ENCODE measurements at places on chromosomes 4 and X. TPM values are rescaled to one million over a fixed set of nuclear protein-coding genes. Genes with fewer than 3 reads are reported as not detected.
A peak's percentile ranks its signal among the peaks of the same experiment; 100 is the strongest.

DNA sequence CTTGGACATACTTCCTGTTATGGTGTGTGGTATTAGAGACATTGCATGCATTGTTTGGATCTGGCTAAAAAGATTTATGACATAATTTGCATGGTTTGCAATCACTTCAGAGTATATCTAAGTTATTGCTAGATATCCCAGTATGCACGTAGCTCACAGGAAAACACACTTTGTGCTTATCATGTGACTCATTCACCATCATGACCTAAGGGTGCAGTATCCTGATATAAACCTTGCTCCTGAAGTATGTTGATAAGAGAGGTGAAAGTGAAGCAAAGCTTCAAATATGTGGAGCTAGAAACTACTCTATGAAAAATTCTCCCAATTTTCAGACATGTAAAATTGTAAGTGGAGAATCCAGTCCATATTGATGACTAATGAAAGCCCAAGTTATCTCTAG, 46.9 kb upstream of the GRXCR1 start:
- no peak for DNase-seq

DNA sequence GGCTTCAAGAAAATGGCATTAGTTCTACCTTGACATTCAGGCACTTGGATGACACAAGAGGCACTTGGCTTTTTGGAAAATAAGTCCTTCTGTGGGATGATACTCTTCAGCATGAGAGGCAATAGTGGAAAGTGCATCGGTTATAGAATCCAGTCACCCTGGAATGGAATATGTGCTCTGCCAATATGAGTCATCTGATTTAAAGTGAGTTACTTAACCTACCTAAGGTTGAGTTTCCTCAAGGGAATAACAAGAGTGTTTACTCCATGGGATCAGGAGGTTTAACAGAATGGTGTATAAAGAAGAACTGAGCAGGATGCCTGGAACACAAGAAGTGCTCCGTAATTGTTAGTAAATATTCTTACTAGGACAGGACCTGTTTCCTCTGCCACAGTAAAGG, 10.7 kb downstream of the SLC39A8 start:
- DNase-seq = no peak

DNA sequence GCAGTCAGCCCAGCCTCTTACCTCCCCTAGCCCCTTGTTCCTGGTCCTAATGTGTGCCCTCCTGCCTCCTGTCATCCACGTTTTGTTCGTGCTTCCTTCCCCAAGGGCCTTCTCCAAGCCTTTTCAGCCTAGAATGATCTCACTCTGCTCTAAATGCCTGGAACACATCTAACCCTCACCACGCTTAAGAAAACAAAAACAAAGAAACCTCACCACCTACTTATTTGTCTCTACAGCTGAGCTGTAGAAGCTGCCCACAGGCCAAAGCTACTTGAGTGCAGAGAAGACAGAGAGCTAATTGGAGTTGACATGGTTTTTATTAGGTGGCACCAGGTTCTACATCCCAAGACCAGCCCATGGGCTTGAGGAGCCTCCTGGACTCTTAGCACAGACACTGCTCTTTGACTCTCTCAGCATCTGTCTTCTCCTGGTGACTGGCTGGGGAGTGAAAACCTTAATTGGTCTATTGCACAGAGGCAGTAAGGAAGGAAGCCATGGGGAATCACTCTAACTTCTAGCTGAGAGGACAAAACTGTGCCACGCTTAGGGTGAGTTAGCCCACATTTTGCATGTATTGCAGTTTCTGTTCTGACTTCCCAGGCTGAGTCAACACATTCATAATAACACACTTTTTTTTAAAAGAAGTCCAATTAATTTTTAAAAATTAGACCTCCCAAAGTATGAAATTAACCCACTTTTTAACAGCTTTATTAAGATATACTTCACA, 52.3 kb upstream of the PDK3 start:
- DNase-seq = no peak

GRCh38 chrX:13419918-13420317, 100.1 kb upstream of the ATXN3L start:
- DNase-seq = no peak

DNA sequence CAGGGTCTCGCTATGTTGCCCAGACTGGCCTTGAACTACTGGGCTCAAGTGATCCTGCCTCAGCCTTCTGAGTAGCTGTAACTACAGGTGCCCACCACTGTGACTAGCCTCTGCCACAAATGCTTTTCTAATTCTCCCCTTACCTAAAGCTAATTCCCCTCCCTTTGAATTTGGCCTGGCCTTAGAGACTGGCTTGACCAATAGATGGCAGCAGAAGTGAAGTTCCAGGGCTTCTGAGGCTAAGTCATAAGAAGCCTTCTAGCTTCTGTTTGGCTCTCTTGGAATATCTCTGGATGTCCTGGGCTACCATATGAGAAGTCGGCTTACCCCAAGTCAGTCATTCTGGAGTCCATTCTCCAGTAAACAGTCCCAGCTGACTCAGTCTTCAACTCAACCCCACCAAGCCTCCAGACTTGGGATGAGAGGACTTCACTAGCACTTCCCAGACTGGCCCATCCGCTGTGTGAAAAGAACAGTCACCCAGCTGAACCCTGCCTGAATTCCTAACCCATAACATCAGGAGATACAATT, 61.0 kb downstream of the HPRT1 start:
- no peak for DNase-seq

GRCh38 chr4:236028-236427, 69.2 kb downstream of the ZNF732 start:
- no peak for DNase-seq

- DNase-seq = peak; percentile 59
Observed at GRCh38 chr4:124629681-124630080, 82.9 kb downstream of the ANKRD50 start.

DNA sequence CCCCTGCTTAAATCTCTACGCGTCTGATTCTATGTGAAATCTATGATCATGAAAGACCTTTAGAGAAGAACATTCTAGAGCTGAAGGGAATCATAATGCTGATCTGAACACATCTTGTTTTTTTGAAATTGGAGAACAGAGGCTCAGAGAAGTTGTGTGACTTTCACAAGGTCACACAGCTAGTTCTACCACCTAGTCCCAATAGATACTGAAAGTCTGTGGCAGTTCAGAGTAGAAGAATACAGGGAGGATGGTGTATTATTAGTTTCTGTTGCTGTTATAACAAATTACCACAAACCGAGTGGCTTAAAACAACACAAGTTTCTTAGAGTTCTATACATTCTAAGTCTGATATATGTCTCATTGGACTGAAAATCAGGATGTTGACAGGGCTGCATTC, 14.5 kb downstream of the CYP2U1 start:
- no peak for DNase-seq

- peak; percentile 83 for DNase-seq
Observed at GRCh38 chr4:127623797-127624083, 9.0 kb upstream of the INTU start.

- no peak for DNase-seq
Observed at GRCh38 chrX:110992611-110993010, 103.4 kb upstream of the PAK3 start.

GRCh38 chrX:47637546-47638195, 7.9 kb upstream of the CFP start:
- DNase-seq = no peak

DNA sequence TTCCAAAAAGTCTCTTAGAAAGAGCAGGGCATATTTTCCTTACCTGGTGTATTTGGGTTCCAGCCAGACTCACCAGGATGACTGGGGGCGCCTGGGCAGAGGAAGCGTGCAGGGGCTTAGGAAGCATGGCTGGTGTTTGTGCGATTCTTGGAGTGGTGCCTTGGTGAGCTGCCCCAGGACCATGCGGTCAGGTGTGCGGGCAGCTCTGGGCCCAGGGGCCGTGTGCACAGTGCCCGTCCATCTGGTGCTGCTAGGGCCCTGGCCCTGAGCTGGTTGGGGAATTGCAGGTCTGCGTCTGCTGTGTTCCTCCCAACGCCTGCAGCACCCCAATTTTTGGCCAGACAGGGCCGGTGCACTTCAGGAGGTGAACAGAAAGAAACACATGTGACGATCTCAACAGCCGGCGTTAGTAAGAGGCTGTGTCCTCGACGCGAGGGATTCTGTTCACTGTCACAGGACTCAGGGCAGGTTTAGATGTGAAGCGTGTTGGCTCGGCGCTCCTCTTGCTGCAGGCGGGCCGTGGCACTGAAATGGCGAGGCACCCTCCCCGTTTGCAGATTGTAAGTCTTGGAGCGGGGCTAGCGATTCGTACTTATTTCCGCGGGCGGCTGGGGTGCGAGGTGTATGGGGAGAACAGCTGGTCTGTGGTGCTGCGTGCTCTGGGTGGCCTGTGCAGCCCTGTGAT, 15.2 kb downstream of the RGS12 start:
- DNase-seq = no peak

GRCh38 chr4:66252291-66252690, 582.0 kb upstream of the EPHA5 start:
- no peak for DNase-seq

DNA sequence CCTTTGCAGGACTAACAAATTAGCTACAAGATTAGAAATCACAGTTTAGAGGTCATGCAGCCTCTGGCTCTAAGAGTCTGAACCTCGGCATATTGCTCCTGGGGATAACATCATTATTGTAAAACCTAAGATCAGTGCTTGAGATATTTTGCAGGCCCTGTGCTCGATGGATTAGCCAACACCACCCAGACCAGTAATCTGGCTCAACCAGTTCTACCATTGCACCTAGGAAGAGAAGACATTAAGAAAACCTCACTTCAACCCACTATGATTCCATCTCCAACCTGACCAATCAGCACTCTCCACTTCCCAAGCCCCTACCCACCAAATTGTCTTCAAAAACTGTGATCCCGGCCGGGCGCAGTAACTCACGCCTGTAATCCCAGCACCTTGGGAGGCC, 43.6 kb downstream of the WFS1 start:
- no peak for DNase-seq

GRCh38 chr4:135598151-135598550, 1396.6 kb upstream of the PABPC4L start:
- no peak for DNase-seq

DNA sequence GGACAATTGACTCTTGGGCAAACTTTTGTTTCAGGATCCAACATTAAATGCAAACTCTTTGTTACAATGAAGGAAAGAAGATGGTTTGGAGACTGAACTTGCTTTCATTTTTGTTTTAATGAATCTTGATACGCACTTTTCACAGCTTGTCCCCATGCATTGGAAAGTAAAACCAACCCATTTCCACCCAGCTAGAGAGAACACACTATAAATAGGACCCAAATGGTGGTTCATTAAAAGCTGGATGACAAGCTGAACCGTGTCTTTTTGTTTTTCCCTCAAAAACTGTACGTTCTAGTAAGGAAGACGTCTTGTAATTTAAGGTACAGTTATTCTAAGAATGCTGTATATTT, 95.3 kb upstream of the EGFL6 start:
- DNase-seq = no peak

- DNase-seq = no peak
Observed at GRCh38 chr4:119598521-119598920, 30.1 kb downstream of the PDE5A start.

- DNase-seq = no peak
Observed at GRCh38 chr4:8312976-8313375, 43.4 kb downstream of the HTRA3 start.

- no peak for DNase-seq
Observed at GRCh38 chrX:107834275-107835201, 8.9 kb downstream of the MID2 start.

- peak; percentile 28 for DNase-seq
Observed at GRCh38 chr4:143025081-143025704, 159.5 kb upstream of the USP38 start.

DNA sequence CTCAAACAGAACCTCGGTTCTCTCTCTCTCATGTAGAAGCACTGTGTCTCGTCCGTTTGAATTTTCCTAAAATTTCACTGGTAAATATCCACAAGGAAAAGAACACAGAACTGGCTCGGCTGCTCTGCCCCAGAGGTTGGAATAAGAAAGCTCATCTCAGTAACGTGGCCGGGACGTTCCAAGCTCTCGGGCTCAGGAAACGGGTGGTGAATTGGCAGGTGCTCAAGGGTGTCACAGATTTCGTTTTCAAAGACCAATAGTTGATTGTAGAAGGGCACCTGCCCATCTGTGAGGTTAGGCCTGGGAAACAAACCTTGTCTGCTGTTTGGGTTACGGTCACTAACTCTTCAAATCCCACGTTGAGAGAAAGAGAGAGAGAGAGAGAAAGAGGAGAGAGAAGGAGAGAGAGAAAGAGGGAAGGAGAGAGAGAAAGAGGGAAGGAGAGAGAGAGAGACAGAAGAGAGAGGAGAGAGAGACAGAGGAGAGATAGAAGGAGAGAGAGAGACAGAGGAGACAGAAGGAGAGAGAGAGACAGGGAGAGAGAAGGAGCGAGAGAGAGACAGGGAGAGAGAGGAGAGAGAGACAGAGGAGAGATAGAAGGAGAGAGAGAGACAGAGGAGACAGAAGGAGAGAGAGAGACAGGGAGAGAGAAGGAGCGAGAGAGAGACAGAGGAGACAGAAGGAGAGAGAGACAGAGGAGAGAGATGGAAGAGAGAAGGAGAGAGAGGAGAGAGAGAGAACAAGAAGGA, 106.6 kb downstream of the CRLF2 start:
- DNase-seq = no peak

- no peak for DNase-seq
Observed at GRCh38 chr4:35464964-35465528, 779.3 kb downstream of the ARAP2 start.

- no peak for DNase-seq
Observed at GRCh38 chrX:25536307-25536970, 520.7 kb upstream of the ARX start.

DNA sequence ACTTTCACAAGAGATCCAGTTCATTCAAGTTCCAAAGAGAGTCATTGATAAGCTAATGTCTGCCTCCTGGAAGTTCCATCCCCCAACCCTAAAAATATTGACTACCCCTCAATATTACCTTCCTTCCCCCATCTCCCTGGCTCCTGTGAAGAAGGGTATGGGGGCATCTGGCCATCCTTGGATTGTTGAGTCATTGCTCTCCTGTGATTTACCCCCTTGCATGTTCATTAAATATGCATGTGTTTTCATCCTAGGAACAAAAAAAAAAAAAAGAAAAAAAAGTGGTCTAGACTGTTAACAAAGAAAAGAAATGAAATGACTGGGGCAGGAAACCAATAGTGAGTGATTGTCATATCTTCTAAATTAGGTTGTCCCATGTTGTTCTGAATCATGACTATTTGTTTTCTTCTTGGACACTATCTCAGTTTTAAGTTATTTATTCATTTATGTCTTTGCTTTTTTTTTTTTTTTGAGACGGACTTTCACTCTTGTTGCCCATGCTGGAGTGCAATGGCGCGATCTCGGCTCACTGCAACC, 51.9 kb upstream of the HUWE1 start:
- no peak for DNase-seq

NPFFR2 gene
- total RNA-seq = 2.9 TPM

PDGFC gene
- total RNA-seq = 22.3 TPM

PI4K2B gene
- 10.5 TPM for total RNA-seq

TCEAL9 gene
- total RNA-seq = 63.8 TPM

UGT2B15 gene
- total RNA-seq = not detected

MAGEA4 gene
- total RNA-seq = not detected

Data from spinal cord (tissue), 10 donors.